ENCODE measurements at places on chromosomes 1 and 21.

DNA sequence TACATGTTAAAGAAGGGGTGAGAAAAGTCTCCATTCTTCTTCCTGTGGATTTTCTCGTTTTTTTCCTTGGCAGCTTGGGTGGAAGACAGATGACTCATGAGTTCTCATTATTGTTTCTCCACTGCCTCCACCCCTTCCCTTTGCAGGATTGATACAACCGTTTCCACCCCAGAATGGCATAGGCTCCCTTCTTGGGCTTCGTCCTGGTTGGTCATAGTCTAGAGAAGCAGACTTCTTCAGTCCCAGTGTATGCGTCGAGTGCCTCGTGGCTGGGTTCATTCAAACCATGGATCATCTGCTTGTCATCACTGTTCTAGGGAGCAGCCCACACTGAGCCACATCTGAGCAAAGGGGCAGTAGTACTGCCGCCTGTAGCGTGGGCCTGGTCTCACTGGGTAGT, 13.7 kb downstream of the PTGFRN start:
- DNase-seq = no peak

GRCh38 chr1:94540440-94541245, 916 bp downstream of the F3 start:
- DNase-seq = no peak

- DNase-seq = no peak
Observed at GRCh38 chr1:151970626-151971025, 23.0 kb downstream of the S100A10 start.

- peak; percentile 37 for DNase-seq
Observed at GRCh38 chr1:41365772-41366454, 4.7 kb downstream of the FOXO6 start.

DNA sequence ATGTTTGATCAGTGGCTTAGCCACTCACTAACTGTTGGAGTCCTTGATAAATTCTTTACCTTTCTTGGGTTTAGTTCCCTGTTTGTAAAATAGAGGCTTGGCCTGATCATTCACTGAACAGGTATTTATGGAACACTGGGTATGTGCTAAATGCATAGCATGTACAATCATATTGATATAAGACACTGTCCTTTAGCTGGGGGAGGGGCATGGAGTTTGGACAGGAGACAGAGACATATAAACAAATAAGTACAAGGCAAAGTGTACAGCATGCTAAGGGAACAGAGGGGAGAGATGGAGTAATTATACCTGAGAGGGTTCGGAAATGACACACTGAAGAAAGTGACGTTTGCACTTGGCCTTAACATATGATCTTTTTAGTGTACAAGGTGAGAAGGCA, 124.3 kb upstream of the CACNA1E start:
- no peak for DNase-seq

DNA sequence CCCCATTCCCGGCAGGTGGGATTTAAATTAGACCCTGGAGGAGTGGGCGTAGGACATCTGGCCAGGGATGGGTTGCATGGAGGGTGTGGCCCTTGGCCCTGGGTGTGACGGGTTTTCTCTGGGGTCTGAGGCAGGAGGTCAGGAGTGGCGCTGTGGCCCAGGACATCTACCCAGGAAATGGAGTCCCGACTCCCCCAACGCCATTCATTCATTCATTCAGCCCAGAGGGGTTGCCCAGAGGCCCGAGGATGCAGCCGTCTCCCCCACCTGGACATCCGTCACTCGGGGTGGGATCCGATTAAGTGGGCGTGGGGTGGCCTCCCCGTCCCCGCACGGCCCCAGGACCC, 663 bp downstream of the ATP13A2 start:
- DNase-seq = no peak

DNA sequence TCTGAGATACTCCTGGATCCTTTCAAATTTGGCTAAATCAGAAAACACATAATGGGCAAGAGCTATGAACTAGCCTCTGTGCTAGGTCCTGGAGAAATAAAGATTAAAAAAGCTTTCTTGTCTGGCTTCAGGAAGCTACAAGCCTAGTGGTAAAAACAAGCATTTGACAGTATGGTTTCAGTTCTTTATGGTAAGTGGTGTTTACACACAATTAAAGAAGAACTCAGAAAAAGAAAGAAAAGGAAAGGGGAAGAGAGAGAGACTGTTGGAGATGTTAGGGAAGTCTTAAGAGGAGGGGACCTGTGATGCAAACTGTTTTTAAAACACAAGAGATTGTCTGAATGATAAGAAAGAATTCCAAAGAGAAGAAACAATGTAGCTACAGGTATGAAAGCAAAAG, 1.8 kb downstream of the OR10J1 start:
- DNase-seq = no peak

- DNase-seq = no peak
Observed at GRCh38 chr21:32572574-32573420, 12.5 kb downstream of the TCP10L start.

DNA sequence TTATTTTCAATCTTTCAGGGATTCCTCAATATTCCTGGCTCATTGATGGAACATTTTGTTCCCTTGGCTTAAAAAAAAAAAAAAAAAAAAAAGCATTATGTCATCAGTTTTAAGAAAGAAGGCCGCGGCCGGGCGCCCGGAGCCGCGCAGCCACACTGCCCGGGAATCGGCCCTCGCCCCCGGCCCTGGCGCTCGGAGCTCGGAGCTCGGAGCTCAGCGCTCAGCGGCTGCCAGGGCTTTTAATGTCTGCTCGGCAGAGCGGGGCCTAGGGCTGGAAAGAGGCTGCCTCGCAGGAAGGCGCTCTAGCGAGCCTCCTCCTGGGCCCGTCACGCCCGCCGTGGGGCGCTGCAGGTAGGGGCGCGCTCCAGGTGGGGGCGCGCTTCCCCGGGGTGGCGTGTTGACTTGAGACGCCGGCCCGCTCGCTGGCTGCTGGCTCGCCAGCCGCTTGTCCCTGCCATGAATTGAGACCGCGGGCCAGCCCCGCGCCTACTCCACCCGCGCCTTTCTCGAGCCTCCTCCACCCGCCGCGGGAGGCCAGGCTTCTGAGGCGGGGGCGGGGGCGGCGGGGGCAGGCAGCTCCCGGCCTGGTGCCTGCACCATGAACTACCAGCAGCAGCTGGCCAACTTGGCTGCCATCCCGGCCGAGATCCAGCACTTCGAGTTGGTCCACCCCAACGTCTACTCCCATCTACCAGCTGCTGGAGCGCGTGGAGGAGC, 5.4 kb upstream of the TDRD5 start:
- no peak for DNase-seq

GRCh38 chr1:30538993-30539867, 184.2 kb downstream of the MATN1 start:
- no peak for DNase-seq
